ENCODE measurements at places on chromosomes 4 and X.

DNA sequence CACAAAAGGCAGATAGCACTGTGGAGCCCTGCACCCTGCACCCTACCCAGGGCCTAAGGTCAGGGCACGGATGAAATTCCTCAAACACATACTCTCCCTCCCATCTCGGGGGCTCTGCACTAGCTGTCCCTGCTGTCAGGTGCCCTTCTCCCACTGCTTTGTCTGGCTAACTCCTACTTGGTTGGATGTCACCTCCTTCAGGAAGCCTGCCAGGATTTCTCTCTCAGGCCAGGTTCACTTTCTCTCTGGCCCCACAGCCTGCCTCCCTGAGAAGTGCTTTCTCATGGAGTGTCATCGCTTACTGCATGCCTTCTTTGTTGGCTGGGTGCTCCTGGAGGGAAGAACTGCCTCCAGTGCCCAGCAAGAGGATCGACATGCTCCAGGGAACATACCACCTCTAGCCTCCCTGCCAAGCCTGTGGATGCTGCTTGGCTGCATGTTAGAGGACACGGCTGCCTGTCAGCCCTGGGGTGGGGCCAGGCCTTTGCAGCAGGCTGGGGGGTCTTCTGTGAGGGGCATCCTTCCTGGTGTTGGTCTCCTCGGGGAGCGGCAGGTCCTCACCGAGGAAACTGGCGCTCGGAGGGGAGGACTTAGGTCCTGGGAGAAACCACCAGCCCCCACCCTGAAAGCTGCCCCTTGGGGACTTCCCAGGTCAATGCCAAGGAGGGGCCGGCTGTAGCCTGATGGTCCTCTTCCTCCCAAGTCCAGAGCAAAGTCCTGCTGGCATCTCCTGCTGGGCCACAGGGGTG lies 15.0 kb downstream of the ABLIM2 start:
- no peak for DNase-seq

GRCh38 chrX:119654112-119654531 lies 38.8 kb downstream of the SEPTIN6 start:
- peak; percentile 5 for DNase-seq

- no peak for DNase-seq
Measured at GRCh38 chr4:114312338-114312737, 286.3 kb upstream of the UGT8 start.

DNA sequence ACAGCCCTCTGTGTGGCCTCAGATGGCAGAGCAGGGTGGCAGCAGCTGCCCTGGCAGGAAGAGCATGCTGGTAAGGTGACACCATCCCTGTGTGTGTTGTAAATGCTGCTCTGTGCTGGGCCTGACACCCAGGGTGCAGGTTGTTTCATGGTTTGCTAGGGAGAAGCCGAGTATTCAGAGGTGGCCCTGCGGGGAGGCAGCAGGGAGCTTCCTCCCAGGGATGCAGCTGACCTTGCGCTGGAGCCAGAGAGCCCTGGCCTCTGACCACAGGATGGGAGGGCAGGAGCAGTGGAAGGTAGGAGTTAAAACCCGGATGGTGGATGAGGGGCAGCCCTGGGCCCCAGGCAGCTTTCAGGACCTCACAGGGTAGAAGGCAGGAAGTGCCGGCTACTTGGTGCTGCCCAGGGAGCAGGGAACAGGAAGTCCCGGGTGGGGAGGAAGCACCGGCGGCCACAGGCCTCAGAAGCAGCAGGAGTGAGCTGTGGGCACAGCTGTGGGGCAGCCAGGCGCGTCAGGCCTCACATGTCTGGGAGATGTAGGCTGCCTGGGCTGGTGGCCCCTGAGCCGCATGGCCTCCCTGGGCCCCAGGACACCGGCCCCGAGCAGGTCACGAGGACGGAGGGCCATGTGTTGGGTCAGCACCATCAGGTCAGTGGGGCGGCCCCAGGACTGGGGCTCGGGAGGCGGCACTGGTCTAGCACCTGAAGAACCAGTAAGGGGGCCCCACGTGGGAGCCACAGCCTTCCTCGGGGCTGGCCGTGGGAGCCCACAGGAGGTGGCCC lies 19.1 kb downstream of the SH3BP2 start:
- peak; percentile 44 for DNase-seq

DNA sequence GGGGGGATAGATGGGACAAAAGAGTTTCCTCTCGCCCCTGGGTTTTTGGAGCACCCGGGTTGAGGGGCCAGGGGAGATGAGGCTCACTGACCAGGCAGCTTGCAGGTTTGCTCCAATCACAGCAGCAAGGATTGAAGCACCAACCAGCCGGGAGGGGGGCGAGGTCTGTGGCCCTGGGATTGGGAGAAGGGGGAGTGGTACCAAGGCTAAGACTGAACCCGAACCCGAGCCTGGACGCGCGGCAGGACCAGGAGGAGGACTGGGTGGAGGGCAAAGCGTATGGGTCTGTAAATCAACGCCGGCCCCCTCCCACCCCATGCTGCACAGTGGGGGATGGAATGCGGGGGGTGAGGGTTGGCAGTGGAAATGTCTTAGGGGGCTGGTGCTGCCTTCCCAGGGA lies 3.5 kb downstream of the SOX3 start:
- DNase-seq = no peak

DNA sequence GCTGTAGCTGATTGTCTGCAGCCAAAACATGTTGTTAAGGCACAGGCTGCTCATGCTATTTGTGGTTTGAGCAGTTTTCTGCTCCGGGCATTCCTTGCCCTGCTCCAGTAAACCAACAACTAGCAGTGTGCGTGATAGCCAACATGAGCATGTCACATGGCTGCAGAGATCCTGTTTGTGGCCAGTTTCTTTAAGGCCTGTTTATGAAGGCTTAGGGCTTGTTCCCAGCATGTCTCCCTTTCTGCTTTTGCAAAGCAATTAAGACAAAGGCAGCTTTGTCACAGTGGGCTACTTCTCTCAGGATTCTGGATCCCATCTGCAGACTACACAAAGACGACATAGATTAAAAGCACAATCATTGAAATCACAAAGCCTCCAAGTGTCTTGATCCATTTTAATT lies 160.5 kb downstream of the ZNF518B start:
- DNase-seq = no peak

- no peak for DNase-seq
Measured at GRCh38 chr4:1019729-1020470, 8.5 kb downstream of the FGFRL1 start.

DNA sequence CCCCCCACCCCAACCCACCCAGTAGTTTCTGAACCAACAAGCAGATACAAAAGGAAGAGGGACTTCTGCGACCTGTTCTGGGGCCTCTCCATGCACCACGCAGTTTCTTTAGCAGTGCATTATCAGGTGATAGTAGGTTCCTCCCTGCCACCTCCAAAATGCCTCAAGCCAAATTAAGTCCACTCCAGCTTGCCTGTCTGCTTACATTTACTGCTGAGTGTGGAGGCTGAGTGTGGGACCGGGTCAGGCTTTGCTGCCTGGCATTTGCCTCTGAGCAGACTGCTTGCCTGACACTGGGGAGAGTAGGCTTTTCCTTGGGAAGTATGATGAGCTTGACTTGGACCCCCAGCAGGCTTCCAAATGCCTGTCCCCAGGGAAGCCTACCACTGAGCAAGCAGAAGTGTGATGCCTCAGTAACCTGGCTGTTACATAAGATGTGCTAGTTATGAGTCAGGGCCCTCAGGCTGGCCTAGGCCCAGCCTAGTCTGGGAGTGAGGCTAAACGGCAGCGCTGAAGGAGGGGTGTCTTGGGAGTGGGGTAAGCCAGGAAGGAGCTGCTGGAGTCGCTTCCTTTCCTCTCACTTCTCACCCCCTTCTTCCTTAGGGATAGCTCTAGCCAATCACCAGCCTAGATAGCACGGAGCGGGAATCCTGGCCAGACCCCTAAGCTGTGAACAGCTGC lies 9.0 kb downstream of the TSC22D3 start:
- DNase-seq = no peak

DNA sequence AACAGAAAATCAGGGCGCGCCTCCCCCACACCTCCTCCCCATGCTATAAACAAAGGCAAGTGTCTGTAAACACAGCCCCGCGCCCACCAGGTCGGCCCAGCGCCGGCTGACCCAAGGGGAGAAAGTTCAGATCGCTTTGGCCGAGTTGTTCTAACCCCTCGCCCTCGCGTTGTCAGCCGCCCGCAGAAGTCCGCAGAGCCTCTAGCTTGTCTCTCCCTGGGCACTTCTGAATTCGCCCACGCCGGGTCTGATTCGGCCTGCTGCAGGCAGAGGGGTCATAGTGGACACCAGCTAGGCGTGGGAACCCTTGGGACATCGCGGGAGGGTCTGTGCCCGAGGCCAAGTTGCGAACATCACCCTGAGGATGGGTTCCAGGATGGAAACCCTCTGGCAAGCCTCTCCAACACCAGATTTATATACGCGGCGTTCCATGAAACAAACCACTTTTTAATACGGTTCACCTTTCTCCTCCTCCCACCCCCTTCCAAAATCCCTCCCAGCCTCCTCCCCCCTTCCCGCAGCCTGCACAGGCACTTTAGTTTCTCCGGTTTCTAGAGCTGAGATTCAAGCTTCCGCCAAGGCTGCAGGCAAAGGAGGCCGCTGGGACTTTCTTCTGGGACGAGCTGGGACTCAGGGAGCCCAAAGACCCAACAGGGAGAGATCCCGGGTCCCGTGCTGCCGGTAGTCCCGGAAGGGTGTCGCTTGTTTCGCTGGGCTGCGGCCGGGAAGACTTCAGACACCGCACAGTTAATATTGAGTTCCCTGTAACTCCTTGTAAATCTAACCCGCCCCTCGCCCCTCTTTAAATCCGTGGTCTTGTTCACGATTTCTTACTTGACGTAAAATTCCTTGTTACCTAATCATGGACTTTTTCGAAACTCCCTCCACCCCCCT lies 4.7 kb downstream of the HAND2 start:
- no peak for DNase-seq

DNA sequence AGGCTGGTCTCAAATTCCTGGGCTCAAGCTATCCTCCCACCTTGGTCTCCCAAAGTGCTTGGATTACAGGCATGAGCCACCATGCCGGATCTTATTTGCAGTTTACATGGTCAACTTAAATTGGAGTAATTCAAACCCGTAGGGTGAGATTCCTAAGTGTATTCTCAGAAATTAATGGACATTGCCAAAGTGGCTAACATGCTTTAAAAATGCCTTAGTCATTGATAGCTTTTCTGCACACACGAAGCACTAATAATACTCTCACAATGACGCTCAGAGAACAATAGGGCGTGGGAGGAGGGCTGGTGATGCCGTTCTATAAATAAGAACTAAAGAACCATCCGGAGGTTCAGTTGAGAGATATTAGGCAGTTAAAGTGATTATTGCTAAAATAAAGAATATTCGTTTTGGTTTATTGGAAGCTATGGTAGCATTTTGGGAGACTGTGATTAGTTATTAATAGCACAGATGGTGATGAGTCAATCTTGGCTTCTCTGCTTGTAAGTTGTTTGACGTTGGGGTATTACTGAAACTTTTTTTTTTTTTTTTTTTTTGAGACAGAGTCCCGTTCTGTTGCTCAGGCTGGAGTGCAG lies 79.1 kb downstream of the TRAPPC11 start:
- DNase-seq = no peak

GRCh38 chrX:111005166-111005565 lies 90.8 kb upstream of the PAK3 start:
- DNase-seq = no peak

DNA sequence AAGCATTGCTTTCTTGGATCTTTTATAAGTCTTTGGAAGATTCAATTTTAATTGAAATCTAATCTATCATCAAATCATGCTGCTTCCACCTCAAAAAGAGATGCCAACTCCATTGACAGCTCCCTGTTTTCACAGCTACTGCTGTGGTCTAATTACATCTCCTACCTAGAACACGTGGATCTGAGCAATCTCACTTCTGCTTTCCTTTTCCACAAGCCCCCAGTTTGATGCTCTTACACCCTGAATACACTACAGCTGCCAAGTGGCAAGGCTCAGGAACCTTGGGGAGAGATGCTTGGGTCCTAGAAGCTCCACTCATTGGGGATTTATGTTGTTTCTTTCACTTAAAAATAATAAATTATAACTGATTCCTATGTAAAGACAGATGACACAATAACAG lies 172.0 kb downstream of the CFAP299 start:
- no peak for DNase-seq

DNA sequence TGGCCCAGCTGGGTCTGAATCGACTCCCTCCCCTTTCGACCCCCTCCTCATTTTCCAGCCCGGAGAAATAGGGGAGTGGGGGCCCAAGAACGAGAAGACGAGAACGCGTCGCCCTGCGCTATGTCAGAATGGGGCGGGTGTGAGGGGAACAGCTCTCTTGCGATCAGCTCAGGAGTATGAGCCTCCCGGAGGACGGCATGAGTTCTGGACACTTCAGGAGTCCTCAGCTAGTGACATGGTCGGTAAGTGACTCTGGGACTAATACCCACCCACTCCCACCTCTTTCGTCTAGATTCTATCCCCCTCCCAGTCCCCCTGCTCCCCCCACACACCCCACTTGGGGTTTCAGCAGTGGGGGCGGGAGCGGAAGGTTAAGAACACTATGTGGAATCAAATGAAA lies 944 bp downstream of the KLF8 start:
- DNase-seq = no peak

DNA sequence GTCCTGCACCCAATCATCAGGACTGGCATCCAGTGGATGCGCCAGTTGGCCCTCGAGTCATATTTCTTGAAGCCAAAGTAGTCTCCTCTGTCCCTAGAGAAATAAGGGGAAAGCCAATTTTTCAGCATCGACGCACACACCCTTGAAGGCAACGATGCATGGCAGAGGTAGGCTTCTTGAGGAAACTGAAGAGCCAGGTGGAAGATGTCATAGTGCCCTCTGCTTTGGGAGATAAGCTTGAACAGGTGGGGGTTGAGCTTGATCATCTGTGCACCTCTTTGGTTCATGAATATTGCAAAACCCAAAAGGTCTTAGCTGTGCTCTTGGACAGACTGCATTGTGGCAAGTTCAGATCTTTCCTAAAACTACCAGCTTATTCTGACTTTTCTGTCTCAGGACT lies 34.6 kb upstream of the WDR1 start:
- DNase-seq = no peak

- peak; percentile 9 for DNase-seq
Measured at GRCh38 chr4:98873059-98873458, 55.9 kb downstream of the EIF4E start.

- DNase-seq = no peak
Measured at GRCh38 chr4:95909211-95909610, 69.3 kb downstream of the PDHA2 start.

- no peak for DNase-seq
Measured at GRCh38 chrX:22060415-22061280, 28.5 kb downstream of the PHEX start.

DNA sequence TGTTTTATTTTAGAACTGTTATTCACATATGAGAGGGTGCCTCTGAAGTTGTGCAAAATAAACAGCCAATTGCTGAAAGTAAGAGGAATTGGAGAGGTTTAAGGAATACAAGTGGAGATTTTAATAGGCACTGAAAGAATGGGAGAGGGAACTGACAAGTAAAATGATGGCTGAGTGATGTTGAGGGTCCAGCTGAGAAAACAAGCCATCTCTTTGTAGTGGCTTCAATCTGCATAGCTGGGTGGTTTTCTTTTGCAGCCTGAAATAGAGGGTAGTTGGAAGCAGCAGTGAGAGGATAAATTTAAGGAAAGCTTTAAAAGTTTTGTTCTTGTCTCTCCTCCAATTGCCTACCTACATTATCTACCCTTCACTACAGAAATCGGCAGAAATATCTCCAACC lies 106.7 kb upstream of the DGKK start:
- DNase-seq = no peak

GRCh38 chr4:147207911-147208310 lies 262.2 kb upstream of the TTC29 start:
- no peak for DNase-seq

GRCh38 chrX:19840899-19841648 lies 46.3 kb downstream of the SH3KBP1 start:
- peak; percentile 14 for DNase-seq

All from T-helper 1 cell (primary cell).